HCT116 (cell line): ENCODE measurements at places on chromosomes 12 and 14. TPM values are rescaled to one million over a fixed set of nuclear protein-coding genes. Genes with fewer than 3 reads are reported as not detected.

GRCh38 chr12:18496156-18496555 lies 234.8 kb downstream of the PIK3C2G start:
- H3K27me3 ChIP-seq: no peaks in the 10 kb centered on the region
- H3K4me1 ChIP-seq: no peaks in the 10 kb centered on the region
- DNase-seq: no peak
- no peak overlapping the region for H3K27ac ChIP-seq

DNA sequence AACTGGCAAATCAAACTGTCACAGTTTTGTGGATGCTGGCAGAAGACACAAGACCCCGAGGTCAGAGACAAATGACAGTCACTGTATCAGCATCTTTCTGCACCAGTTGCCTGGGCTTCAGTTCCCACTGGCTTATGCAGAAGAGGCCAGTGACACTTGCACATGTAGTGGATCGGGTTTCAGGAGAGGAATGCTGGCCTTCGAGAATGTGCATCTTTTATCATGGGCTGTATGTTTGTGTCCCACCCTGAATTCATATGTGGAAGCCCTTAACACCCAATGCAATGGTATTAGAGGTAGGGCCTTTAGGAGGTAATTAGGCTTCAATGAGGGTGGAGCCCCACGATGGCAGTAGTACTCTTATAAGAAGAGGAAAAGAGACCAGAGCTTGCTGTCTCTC lies 150.9 kb downstream of the SLC15A4 start:
- H3K36me3 ChIP-seq: no peaks in the 10 kb centered on the region
- no peak overlapping the region for H3K27ac ChIP-seq
- no peaks in the 10 kb centered on the region for H3K4me1 ChIP-seq
- H3K27me3 ChIP-seq: no peaks in the 10 kb centered on the region
- H3K4me3 ChIP-seq: no peak overlapping the region
- no peak for DNase-seq

DNA sequence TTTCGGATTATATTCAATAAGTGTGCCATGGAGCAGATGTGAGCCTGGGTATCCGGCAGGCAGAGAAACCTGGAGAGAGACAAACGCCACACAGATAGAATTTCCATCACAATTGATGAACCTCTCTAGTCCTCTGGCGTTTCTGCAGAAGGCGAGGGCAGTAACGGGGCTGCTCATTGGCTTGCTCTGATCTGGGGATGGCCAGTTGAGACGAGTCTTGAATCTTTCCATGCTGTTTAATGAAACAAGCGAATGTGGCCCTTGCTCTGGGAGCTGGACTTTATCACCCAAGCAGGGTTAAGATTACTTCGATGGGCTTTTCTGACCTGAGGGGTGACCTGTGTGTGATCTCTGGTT lies 42.4 kb upstream of the CLMN start:
- H3K4me3 ChIP-seq: no peak overlapping the region
- no peaks in the 10 kb centered on the region for H3K36me3 ChIP-seq
- no peak overlapping the region for H3K27ac ChIP-seq

DNA sequence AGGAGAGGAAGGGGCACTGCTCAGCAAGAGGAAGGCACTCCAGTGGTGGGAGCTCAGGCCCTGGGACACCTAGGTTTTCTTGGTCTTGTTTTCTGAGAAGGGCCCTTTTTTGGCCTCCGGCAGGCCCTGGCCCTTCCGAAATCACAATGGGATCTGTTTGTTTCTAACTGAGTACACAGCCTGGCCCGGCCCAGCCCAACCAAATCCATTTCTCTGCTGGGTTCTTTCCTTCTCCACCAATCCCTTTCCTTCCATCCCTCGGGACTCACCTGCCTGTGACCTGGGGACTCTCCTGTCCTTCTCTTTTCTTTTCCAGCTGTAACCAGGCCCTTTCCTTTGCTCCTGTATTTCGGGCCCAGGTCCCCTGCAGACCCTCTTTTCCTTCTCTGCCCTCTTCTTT lies 18.6 kb downstream of the TEAD4 start:
- no peak overlapping the region for H3K27ac ChIP-seq
- no peak for DNase-seq
- H3K4me1 ChIP-seq: no peaks in the 10 kb centered on the region
- H3K36me3 ChIP-seq: peaks cover 11% of the 10 kb centered on the region; the same call in 1 of the 2 replicates
- H3K4me3 ChIP-seq: no peak overlapping the region

DNA sequence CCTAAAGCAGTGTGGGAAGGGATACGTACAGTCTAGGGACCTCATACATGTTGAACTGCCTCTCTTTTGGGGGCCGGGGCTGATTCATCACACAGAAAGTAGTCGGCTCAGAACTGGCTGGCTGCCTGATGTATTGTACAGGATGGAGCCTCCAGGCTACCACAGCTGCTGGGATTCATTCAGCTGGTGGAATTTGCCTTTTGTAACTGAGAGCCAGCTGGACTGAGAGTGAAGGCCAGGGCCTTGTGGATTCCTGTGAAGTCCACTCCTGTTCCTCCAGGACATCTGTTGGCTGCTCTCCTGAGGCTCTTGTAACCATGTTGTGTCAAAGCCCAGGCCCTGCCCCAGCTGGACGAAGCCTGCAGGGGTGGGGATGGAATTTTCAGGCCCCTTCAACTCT lies 116.3 kb upstream of the PRICKLE1 start:
- no peak overlapping the region for H3K27ac ChIP-seq
- H3K4me1 ChIP-seq: no peaks in the 10 kb centered on the region
- H3K36me3 ChIP-seq: no peaks in the 10 kb centered on the region
- no peak for DNase-seq
- no peak overlapping the region for H3K4me3 ChIP-seq

- no peaks in the 10 kb centered on the region for H3K36me3 ChIP-seq
- no peak overlapping the region for H3K4me3 ChIP-seq
- peaks cover 22% of the 10 kb centered on the region for H3K4me1 ChIP-seq
- H3K27me3 ChIP-seq: no peaks in the 10 kb centered on the region
- DNase-seq: no peak
- no peak overlapping the region for H3K27ac ChIP-seq
Measured at GRCh38 chr14:77120771-77121743, 20.5 kb downstream of the ZDHHC22 start.

KLRC1 gene
- total RNA-seq: not detected

FSCB gene
- not detected for total RNA-seq

LRRK2 gene
- 0.20 TPM for total RNA-seq

GALNT6 gene
- total RNA-seq: 16.4 TPM
